A172 (cell line): ENCODE measurements at places on chromosomes 16 and 17.

DNA sequence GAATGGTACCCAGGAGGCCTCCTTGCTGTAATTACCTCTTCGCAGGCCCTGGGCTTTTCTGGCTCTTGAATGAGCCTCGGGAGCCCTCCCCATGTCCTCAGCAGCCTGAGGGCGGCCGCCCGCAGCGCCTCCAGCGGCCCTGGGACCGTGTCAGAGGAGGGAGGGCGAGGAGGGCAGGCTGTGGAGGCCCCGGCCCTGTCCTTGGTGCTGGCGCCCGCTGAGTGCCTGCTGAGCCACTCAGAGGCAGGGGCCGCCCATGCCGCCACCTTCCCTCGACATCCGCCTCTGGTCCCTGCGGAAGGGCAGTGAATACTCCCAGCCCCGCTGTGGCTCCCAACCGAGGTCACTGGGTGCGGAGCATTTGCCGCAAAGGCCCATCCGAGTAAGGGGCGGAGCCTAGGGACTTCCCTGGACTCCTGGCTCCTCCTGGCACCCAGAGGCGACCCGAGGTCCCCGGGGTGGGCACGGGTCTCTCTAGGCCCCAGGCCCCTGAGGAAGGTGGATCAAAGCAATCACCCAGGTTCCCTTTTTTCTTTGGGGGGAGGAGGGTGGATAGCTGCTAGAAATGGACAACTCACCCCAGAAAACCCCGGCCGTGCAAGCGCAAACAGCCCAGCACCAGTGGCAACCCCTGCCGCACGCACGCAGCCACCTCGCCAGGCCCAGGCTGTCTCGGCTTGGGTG, 2.8 kb downstream of the RBFOX3 start:
- DNase-seq, result no peak

DNA sequence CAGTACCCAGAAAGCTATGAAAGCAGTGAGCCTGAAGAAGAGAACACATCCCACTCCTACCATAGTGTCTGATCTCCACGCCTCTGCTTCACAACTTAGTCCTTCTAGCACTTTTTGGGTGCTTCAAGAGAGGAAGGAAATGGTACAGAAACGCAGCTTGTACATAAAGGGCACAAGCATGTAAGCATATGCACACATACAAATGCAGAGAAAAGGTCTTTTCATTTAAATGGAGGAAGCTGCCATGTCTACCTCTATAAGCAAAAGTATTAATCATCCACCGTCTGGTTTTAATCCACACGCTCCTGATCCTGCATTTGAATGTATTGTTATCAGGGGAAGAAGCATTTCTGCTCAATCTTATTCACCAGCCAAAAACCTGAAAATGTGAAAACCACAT, 100.7 kb downstream of the HIC1 start:
- no peak for DNase-seq

DNA sequence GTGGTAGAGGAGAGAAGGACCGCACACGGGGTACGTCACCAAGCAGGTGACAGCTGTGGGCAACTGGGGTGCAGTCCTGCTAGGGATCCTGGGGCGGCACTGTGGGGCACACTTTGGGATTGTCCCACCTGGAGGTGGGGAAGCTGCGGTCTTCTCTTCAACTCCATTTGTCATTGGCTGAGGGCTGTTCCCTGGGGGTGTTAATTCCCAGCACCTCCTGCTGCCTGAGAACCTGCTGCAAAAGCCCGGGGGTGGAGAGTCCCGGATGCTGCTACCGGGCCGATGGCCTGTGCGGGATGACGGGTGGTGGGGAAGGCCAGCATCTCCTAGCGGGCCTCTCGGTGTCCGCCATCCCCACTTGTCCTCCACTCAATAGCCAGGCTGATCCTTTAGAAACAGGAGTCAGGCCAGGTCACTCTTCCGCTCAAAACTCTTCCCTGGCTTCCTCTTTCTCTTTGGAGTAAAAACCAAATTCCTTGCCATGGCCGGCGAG, 100.2 kb downstream of the CYLD start:
- no peak for DNase-seq

DNA sequence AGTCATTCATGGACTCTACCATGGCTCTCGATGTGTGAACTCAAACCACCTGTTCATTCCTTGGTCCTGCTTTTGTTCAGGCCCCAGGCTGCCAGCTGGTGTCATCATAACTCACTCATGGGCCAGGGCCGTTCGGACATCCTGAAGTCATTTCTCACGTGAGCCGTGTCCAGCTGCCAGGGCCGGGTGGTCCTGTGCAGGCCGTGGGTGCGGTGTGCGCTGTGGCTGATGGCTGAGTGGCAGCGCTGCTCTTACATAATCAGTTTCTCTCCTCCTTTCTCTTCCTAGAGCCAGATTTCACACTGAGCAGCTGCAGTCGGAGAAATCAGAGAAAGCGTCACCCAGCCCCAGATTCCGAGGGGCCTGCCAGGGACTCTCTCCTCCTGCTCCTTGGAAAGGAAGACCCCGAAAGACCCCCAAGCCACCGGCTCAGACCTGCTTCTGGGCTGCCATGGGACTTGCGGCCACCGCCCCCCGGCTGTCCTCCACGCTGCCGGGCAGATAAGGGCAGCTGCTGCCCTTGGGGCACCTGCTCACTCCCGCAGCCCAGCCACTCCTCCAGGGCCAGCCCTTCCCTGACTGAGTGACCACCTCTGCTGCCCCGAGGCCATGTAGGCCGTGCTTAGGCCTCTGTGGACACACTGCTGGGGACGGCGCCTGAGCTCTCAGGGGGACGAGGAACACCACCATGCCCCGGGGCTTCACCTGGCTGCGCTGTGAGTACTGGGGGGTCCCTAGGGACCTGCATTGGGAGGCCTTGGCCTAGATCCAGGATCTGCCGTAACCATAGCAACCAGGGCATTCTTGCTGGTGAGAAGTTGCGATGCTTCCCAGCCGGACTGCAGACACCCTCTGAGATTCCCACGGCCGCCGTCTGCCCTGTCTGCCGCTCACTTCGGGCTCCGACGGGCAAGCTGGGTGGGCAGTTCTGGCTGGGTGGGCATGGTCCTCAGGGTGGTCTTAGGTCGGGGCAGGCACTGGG, at the start of gene IL34:
Gene IL34 (plus strand): TSS at position 300 of the 982 bp plus-strand sequence. CDS start 389 bp downstream, at position 689.
- no peak for DNase-seq
